ENCODE measurements at places on chromosomes 11 and 22. TPM values are rescaled to one million over a fixed set of nuclear protein-coding genes. Genes with fewer than 3 reads are reported as not detected.

The CASP5 gene
- not detected for total RNA-seq

The PHETA2 gene
- 6.5 TPM for total RNA-seq

The PRR33 gene
- total RNA-seq, result not detected

DNA sequence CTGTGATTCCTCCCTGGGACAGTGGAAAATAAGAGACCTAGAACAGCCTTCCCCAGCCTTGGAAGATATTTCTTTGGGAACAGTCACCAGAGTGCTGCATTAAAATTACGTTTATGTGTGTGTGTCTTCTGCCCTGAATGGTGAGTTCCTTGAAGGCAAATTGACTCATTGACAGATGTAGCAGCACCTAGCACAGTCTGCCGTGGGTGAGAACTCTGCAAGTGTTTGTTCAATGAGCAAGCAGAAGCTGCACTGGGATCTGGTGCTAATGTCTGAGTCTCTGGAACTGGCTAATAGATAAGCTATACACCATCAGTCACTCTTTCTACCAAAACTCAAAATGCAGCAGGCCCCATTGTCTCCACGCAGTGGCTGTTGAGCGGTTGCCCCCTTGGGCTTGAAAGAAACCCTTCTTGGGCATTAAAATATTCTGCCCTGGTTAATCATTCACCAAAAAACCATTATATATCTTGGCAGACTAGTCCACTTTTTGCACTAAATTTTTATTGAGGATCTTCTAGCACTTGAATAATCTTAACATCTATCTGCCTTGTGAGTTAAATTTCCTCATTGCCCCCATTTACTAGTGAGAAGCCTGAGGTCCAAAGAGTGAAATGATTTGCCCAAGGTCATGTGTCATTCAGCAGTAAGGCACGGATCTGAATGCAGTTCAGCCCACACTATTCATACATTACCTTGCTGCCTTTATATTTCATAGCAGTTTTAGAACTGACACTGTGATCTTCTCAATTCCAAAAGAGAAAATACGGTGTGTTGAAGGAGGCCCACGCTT is 87.8 kb upstream of the GALNT18 start:
- DNase-seq, result no peak

DNA sequence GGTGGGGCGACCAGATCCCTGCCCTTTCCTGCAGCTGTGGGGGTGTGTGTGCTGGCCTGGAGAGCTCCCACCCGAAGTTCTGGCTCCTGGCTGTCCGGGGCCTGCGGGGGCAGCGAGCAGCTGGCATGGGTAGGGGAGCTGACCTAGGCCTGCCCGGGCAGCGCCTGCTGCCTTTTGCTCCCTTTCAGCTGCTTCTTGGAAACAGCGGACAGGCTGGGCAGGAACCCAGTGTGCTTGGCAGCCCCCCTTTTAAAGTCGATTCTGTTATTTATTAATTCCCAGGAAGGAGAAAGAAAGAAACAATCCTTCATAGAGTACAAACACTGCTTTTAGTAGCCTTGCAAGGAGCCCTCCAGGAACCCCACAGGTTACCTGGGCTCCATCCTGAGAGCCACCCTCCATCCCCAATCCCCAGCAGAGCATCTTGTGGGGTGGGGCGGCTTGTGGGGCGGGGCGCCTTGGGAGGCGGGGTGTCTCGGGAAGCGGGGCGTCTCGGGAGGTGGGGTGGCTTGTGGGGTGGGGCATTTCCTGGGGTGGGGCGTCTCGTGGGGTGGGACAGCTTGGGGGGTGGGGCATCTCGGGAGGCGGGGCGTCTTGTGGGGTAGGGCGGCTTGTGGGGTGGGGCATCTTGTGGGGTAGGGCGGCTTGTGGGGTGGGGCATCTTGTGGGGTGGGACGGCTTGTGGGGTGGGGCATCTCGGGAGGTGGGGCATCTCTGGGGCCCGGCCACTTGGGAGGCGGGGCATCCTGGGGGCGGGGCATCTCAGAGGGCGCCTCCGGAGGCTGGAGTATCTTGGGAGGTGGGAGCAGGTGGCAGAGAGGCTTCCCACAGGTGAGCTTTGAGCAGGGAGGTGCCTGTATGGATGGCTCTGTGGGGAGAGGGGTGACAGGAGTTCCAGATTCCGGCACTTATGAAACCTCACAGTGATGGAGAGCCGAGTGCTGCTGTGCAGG is 7.0 kb downstream of the CD81 start:
- DNase-seq, result no peak

Data from right atrium auricular region (tissue), 2 donors.